ENCODE measurements at places on chromosomes 13 and 19.

- no peak for DNase-seq
Observed at GRCh38 chr19:16385821-16386220, 61.2 kb downstream of the KLF2 start.

GRCh38 chr19:3137119-3137518, 1.3 kb downstream of the GNA15 start:
- no peak for DNase-seq

DNA sequence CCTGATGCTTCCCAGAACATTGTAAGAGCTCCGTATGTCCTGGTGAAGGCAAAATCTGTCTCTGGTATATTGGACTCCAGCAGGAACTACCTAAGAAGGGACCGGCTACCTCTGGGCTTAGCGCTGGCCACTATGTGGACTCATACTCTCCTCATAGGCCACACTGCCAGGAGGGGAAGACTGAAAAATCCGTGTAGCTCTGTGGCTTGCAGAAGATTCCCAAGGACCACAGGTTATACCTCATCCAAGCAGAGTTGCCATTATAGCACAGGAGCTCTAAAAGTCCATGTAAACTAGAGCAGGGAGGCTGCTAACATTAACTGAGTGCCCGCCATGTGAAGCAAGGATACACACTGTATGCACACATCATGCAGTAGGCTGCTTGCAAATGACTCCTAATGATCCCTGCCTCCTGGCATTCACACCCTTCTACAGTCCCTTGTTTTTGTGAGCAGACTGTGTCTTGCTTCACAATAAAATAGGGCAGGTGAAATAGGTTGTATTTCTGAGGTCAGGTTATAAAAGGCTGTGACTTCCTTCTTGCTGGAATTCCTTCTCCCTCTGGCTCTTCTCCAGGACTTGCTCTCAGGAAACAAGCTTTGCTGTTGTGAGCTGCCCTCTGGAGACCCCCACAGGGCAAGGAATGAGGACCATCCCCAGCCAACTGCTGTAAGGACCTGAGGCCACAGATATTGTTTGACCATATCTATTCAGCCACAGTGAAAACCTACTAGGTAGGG, 192.6 kb upstream of the UBL3 start:
- no peak for DNase-seq

DNA sequence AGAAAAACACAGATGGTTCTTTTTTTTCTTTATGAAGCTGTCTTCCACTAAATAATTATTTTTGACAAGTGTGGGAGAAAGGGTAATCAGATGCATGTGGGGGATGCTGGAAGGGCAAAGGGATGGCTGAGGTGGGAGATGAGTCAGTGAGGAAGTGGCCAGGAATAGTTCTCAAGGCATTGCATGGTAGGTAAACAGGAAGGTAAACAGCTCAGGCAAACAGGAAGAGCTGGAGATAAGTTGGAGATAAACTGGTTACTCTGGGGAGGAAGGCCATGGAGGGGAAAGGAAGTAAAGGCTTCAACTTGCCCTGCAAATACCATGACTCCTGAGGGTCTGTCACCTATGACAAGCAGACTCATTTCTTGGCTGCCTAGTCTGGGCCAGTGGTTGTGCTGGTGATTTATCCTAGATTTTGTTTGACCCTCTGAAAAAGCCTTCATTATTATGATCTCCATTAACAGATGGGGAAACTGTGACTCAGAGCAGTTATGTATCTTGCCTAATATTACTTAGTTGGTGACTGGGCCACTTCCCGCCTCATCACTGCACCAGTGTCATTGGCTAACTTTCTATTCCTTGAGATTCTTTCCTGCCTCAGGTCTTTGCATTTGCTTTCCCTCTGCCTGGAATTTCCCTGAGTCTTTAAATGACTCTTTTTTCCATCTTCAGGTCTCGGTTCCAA, 17.1 kb downstream of the ACTL9 start:
- no peak for DNase-seq

DNA sequence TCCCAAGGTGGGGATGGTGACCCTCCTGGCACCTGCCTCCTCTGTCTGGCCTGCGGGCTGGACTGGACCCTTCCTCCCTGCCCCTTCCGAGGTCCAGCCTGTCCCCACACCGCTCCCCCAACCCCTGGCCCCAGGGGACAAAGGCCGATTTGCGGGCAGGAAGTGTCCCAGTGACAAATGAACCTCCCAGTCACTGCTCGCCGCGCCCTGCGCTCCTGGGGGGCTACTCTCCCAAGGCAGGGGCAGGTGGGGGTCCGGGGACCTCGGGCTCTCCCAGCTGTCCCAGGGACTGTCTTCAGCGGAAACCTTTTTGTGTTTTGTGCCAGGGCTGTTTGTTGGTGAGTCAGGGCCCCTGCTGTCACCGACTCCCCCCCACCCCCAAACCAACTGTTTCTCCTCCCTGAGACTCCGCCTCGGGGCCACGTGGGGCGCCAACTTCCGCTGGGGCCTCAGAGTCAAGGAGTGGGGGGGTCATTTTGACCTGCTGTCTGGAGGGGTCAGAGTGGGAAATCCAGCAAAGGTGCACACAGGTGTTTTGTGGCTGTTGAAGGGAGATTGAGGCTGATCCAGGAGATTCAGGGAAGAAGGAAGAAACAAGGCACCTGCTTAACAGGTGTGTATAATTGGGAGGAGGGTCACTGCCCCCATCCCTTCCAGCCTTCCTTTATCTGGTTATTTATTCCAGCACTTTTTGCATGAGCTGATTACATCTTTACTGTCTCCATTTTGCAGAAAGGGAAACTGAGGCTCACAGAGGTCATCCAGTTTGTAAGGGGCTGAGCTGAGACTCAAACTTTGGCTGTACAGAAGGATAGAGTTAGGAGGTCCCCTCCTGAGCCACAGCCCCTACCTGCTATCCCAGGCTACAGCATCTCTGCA, 831 bp downstream of the PGPEP1 start:
- no peak for DNase-seq

DNA sequence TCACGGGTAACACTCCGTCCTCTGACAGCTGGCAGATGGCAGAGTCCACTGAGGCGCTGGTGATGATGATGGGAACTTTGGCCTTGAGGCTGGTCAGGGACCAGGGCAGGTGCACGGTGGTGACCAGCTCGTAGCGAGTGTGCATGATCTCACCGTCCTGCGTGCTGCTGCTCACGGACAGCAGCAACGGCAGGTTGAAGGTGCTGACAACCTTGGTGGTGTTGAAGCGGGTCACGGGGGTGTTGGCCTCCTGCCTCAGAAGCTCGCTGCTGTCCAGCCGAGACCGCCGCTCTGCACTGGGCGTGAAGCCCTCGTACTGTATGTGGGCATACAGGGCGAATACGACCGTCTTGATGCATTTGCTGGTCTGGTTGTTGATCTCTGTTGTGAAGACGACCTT, 11.6 kb downstream of the ARRDC5 start:
- DNase-seq: no peak

GRCh38 chr19:4557971-4558941, 1.2 kb downstream of the SEMA6B start:
- DNase-seq: peak; percentile 13

DNA sequence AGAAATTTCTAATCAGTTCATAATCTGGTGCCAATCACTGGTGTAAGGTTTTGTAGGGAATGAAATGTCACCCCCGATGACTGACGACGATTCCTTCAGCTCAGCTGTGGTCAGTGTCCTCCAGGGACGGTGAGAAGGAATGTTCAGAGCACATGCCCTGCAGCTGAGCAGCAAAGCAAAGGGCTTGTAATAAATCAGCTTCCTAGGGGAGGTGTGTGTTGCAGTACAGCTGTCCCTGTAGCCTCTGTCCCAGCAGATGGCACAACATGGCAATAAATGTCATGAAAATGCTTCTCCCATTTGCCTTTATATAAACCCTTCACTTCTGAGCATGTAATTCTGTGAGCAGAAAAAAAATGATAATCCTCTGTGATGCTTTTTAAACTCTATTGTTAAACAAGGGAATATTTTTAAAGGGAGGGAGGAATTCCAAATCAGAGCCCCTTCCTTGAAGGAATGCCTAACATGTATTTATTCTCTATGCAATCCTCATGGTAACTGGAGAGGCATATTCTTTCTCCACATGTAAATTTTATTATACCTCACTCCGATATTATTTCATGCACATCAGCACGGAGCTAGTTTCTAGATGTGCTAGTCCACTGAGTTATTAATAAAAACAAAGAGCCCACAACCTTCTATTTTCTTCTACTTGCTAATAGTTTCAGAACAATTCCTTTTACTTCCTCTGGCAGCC, 102.5 kb downstream of the FAM216B start:
- peak; percentile 28 for DNase-seq

GRCh38 chr13:93243375-93244063, 16.9 kb downstream of the GPC6 start:
- DNase-seq: no peak

DNA sequence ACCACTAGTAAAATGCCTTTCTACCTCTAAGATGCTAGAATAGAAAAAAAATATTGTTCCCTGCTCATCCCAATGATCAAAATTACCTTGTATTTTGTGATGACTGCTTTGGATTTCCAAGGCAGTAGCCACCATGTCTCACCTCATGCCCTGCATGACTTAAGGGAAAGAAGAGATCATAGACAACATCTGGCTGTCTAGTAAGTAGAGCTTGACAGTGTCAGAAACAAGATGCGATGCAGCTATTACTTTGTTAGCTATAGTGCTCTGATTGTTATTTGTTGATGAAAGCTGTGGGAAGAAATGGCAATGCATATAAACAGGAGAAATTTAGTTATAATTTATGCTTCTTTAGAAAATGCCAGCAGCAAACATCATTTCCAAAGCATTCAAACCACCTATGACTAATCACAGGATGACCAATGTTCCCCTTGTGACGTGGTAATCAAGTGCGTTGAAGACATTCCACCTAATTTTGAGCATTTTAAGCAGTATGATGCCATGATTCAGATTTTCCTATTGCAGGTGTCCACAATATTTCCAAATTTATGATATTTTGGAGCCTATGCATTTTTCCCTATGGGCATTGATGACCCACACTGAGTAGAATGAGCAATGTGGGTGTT, 308.3 kb downstream of the KCNRG start:
- DNase-seq: no peak

All from NCI-H748 treated with DMSO at 0.1 percent for 48 hours (cell line).